ENCODE measurements at places on chromosomes 13 and 19.
A peak's percentile ranks its signal among the peaks of the same experiment; 100 is the strongest.

- no peak for DNase-seq
Measured at GRCh38 chr19:7873304-7874075, 700 bp downstream of the PRR36 start.

DNA sequence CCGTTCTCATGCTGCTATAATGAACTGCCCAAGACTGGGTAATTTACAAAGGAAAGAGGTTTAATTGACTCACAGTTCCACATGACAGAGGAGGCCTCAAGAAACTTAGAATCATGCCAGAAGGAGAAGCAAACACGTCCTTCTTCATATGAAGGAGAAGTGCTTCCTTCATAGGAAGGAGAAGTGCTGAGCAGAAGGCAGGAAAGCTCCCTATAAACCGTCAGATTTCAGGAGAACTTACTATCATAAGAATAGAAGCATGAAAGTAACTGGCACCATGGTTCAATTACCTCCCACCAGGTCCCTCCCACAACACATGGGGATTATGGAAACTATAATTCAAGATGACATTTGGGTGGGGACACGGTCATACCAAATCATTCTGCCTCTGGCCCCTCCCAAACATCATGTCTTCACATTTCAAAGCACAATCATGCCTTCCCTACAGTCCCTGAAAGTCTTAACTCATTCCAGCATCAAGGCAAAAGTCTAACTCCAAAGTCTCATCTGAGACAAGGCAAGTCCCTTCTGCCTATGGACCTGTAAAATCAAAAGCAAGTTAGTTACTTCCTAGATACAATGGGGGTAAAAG is 10.6 kb downstream of the ACOD1 start:
- no peak for DNase-seq

- DNase-seq: no peak
Measured at GRCh38 chr13:110541526-110541920, 20.0 kb downstream of the RAB20 start.

- DNase-seq: no peak
Measured at GRCh38 chr13:72864142-72865011, 82.4 kb downstream of the PIBF1 start.

DNA sequence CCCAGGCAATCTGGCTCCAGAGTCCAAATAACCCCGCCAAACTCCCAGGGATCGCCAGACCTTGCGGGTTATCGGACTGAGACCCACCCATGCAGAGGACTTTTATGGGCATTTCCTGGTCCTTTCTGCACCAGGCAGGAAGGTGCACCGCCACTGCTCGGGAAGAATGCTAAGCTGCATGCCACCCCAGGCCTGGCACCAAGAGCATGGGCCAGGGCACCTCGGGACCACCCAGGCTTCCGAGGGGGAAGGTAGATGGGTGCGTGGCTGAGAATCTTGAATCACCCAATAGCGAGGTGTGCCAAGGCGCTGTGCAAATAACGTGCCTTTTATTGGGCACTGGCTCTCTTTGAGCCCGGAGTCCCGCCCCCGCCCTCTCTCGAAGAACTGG is 422 bp upstream of the ZNF575 start:
- DNase-seq: peak; percentile 37

All from SW 1271 (cell line).